ENCODE measurements at places on chromosomes 5 and 9.

DNA sequence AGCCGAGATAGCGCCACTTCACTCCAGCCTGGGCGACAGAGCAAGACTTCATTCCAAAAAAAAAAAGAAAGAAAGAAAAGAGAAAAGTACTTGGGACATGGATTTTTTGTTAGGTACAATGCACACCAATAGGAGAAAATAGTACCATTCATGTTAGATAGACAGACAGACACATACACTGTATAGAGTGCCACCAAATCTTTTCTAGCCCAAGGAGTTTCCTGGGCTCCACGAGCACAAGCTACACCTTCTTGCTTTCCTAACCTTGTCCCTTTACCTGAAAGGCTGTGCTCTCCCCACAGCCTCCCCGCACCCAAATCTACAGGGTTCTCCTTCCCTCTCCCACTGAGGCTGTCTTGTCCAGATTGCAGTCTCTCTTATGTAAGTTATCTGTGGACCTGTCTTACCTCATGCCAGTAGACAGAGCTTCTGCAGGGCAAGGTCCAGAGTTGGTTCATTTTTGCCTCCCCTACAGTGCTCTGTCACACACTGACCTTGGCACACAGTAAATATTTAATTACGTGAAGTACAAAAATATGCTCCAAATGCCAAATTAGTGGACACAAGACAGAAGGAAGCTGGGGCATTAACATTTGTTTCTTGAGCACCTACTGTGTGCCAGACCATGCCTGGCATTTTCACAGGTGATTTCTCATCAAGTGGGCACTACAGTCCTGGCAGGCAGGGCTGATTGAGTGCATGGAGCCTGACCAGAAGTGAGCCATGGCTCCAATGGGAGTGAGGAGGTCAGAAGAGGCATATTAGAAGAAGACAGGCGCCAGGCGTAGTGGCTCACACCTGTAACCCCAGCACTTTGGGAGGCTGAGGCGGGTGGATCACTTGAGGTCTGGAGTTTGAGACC lies 5.9 kb downstream of the ALAD start:
- DNase-seq: no peak

DNA sequence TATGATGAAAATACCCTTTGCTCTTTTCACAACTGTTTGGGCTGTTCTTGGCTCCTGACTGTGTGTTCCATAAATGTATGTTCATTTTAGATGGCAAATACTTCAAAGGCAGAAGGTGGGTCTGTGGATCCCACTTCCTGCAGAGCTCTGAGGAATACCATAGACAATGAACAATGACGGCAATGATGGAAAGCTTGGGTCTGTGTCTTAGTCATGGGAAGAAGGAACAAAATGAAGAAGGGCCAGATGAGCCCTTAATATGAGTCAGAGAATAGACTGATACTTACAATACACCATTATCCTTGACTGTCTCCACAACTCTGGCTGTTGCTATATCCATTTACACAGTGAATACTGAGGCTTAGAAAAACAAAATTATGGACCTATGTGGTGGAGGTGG lies 126.0 kb downstream of the SLIT3 start:
- DNase-seq: no peak

DNA sequence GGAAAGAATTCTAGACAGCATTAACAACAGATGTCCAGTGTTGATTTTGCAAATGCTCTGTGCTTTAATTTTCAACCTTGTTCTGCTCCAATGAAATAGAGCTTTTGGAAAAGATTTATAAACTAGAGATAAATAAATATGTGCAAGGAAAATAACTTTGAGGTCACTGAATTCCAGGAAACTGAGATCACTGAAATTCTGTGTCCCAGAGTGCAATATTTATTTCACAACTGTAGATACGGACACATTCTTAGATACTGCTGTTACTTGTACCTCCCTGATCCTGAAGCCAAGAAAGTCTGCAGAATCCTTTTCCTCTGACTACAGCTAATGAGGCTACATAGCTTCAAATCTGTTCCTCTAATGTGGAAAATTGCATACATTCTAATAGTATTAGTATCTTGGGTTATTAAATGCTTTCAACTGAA lies 222.9 kb downstream of the DOCK8 start:
- DNase-seq: no peak

DNA sequence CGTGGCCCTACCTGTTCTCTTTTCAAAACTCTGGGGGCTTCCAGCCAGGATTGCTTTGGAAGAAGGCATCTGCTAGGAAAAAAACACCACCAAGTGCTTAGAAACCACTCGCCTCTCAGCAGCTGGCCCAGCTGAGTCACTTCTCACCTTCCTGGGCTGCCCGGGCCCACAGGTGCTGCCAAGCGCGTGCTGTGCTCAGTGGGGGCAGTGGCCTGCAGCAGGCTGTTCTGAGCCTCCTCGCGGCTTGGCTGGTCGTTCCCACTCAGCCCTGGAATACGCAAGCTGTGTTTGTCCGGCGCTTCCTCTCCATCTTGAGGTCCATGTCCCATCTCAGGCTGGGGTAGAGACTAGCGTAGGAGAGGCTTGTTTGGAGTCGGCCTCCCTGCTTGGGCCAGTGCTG lies 102.5 kb upstream of the FCN2 start:
- no peak for DNase-seq

GRCh38 chr9:72415163-72415562 lies 50.2 kb upstream of the ZFAND5 start:
- no peak for DNase-seq

DNA sequence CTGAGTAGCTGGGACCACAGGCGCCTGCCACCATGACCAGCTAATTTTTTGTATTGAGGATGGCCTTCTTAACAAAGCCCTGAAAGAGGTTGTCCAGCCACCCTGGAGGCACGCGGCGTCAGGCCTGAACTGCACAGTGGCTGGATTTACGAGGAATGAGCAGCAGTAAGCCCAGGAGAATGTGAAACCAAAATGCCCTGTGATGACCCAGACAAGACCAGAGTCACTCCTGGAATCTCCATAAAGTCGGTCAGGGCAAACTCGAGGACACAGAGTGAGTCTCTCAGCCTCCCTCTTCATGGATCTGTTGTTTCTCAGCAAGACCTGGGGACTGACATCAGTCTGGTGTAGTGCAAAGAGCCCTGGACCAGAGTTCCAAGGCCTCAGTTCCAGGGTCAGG lies 53.2 kb upstream of the C5orf58 start:
- no peak for DNase-seq

DNA sequence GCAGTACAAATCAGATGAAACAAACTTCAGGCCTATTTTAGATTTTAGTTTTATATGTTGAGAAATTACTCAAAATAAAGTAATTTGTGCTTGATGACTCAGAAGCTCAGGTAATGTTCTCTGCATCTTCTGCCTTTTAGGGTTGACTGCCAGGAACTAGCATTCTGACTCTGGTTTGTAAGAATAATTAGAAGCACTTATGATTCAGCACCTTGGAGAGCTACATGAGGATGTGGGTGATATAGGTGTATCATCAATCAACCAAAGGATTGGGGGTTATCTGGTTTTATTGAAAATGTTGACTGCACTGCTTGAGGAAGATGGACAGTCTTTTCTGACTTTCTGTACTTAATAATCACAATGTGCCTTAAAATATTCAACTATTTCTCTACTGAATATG lies 118.7 kb upstream of the SGCD start:
- no peak for DNase-seq

- no peak for DNase-seq
Measured at GRCh38 chr5:68187268-68188055, 28.1 kb upstream of the PIK3R1 start.

DNA sequence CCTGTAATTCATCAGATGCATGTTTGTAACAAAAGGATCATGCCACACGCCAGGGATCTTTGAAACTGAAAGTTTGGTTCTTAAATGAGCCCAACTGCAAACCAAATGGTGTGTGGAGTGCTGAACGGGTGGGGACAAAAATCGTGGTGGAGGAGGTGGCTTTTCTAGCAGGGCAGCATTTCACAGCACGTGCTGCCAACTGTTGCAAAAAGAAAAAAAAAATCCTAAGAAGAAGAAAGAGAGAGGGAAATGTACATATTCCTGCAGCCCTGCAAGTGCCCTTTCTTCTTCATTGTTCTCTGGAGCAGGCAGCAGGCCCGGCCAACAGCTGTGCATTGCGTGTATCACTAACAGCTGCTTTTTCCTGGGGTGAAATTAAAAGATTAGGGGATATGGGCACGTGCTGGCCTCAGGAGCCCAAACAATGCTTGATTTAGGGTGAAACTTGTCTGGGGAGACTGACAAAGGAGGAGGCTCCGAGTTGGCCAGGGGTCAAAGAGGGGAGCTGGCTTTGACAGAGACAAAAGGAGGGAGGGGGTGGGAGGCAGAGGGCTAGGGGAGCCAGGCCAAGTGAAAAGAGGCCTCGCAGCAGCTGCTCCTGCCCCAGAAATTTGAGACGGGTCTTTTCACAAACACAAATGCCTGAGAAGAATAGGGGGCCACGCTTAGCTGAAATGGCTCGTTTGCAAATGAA lies 73.0 kb downstream of the GADD45G start:
- DNase-seq: no peak
